ENCODE measurements at places on chromosomes 5 and 9.

GRCh38 chr5:3825531-3826451 lies 230.2 kb downstream of the IRX1 start:
- no peak for DNase-seq

GRCh38 chr5:136679233-136679632 lies 313.9 kb upstream of the TRPC7 start:
- no peak for DNase-seq

- DNase-seq = no peak
Measured at GRCh38 chr9:10678790-10679189, 66.0 kb upstream of the PTPRD start.

- peak; percentile 24 for DNase-seq
Measured at GRCh38 chr5:80781356-80781755, 126.6 kb upstream of the DHFR start.

GRCh38 chr9:90385146-90385545 lies 257.5 kb downstream of the DIRAS2 start:
- DNase-seq = no peak
